NCI-H2171 (cell line): ENCODE measurements at places on chromosomes 1 and 21.

GRCh38 chr1:29696656-29697390 lies 460.5 kb downstream of the PTPRU start:
- DNase-seq, result no peak

- no peak for DNase-seq
Measured at GRCh38 chr1:87953732-87954344, 625.2 kb downstream of the LMO4 start.

- no peak for DNase-seq
Measured at GRCh38 chr1:47436979-47437446, 831 bp upstream of the FOXD2 start.

DNA sequence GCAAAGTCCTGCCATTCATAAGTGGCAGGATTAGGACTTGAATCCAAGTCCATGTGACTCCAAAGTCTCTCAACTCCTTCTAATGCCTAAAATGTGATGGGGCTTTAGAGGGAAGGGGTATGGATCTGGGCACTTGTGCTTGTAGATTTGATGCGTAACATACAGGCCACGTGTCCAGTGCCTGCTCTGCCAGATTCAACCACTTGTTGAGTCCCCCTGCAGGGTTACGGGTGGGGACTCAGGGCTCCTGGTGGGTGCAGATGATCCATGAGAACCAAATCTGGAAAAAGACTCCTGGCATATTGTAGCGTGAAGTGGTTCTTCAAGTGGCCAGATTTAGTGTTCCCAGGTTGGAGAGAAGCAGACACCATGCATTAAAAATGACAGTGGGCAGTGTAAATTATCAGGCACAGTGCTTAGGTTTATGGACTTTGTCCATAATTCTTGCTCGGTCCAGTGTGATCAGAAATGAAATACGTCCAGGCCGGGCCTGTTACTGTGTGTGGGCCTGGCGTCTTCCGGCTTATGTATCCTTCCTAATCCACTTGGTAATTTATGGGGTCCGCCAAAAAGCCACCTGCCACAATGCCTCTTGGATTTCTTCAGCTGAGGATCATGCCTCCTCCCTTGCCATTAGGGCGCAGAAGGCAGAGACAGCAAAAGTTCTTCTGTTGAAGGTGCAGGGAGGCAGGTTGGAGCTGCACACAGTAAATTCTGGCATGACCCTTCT lies 51.2 kb upstream of the LRP8 start:
- no peak for DNase-seq

DNA sequence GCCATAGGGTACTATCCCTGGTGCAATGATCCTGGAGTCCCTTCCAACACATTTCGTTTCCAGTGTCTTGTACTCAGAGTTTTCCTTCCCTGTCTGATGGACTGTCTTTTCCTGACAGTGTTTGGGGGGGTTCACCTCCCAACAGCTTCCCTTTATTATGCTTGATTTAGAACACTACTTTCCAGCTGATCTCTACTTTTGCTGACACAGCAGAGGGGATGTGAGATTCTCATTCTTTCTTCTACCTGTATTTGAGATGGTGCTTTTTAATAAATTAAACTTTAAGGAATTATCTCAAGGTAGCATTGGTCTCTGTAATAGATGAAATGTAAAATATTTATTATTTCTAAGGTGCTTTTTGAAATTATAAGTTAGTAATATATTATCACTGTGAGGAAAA lies 41.0 kb downstream of the SLC35A3 start:
- DNase-seq, result no peak

- no peak for DNase-seq
Measured at GRCh38 chr1:187933562-187934419, 1105.0 kb downstream of the PLA2G4A start.

DNA sequence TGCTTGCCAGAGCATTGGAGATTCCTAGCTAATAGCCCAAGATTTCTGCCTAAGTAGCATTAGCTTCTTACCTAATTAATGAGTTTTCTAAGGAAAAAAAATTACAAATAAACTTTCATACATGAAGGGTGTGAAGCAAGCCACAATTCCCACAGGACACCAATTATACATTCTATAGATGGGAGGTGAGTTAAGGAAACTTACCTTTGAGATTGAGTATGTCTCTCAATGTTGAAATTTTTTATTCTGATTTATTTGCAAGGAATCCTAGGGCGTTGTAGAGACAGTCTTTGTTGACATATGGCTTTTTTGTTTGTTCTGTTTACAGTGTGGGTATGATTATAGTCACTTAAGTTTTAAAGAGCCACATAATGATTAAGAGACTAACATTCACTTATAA lies 313.0 kb downstream of the RYR2 start:
- no peak for DNase-seq

DNA sequence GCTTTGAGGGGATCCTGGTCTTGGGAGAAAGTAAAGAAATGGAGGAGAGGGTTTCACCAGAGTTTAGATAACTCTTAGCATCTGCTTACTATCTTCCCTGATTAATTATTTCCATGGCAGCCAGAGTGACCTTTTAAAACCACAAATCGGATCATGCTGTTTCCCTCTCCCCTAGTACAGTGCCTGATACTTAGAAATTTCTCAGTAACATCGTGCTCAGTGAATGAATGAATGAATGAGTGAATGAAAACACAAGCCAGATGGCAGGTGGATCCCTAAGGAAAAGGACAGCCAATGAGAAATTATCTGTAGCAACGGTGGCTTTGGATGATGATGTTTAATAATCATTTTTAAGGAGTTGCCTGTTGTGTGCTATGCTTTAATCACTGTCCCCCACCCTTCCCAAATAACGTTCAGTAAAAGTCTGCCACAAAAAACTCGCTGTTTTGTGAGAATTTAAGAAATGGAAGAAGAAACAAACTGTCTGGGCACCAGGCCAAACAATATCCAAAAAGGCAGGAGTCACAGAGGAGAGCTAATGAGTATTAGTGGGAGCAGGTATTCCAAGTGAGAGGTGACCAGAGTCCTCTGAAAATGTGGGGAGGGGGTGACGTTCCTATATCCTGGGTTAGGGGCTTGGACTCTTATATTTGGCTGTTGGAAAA lies 737 bp upstream of the SMAP2 start:
- peak; percentile 37 for DNase-seq

DNA sequence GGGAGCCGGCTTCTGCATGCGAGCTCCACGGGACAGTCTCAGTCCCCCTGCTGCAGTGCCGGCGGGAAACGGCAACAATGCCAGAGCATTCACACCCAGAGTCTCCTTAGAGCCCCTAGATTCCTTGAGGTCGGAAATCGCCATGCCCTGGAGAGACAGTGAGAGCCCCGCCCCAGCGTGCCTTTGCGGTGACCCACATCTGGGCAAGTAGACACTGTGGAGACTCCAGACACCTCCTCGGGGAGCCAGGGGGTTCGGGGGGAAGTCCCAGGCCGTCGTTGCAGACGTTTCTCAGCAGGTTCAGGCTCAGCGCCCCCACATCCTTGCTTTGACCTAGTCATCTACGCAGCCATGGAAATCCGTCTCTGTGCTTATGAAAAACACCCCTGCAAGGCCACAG lies 81.3 kb upstream of the ARHGEF16 start:
- no peak for DNase-seq

DNA sequence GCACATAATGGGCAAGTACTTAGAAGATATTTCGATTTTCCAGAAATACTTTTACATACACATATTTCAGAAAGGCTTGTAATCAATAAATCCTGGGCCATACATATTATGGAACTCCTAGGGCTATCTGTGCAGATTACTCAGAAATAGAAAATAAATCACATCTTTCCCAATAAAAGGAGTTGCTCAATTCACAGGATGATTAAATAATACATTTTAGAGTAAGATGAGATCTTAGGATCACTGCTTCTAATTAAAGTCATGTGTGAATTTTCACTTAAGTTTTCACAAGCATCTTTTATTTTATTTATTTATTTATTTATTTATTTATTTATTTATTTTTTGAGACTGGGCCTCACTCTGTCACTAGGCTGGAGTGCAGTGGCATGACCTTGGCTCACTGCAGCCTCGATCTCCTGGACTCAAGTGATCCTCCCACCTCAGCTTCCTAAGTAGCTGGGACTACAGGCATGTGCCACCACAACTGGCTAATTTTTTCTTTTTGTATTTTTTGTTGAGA lies 144.2 kb downstream of the HIVEP3 start:
- no peak for DNase-seq

DNA sequence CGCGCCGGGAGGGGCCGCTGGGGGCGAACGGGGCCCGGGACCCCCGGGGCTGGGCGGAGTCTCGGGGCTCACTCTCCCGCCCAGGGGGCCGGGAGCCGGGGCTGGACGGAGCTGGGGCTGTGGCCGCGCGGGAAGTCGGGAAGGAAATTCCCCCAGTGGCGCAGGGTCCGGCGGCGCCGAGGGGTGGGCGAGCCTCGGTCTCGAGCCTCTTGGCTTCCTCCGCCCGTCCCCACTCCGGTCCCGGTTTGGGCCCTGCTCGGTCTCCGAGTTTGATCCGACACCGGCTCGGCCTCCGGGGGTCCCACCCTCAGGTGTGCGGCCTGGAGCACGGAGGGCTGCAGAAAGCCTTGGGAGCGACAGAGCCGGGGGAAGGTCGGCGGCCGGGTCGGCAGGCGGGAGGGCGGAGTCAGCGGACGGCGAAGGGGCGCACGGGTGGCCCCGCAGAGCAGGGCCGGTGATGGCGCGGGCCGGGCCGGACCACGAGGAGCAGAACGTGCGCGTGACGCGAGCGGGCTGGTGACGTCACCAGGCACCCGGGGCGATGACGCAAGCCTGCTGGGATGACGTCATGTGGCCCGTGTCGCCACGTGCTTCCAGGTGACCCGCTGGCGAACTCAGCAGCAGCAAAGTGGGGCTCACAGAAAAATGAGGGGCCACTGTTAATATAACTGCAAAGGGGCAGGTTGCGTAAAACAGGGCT lies 610 bp upstream of the HES4 start:
- DNase-seq, result peak; percentile 83

DNA sequence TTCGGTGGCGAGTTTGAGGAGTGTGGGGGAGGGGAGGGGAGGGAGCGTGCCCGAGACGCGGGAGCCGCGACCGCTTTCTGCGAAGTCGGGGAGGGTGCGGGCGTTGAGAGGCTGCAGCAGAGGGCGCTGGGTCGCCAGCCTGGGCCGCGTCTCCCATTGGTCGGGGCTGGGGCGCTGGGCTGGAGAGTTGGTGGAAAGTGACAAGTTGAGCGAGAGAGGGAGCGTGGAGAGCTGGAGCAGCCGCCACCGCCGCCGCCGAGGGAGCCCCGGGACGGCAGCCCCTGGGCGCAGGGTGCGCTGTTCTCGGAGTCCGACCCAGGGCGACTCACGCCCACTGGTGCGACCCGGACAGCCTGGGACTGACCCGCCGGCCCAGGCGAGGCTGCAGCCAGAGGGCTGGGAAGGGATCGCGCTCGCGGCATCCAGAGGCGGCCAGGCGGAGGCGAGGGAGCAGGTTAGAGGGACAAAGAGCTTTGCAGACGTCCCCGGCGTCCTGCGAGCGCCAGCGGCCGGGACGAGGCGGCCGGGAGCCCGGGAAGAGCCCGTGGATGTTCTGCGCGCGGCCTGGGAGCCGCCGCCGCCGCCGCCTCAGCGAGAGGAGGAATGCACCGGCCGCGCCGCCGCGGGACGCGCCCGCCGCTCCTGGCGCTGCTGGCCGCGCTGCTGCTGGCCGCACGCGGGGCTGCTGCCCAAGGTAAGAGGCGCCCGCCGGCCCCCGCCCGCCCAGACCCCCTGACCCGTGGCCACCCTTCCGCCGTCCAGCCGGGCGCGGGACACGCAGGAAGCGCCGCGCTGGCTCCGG lies at the start of gene ROR1:
ROR1 (plus strand) TSS at position 203 of the 802 bp plus-strand sequence.
- DNase-seq, result peak; percentile 94

DNA sequence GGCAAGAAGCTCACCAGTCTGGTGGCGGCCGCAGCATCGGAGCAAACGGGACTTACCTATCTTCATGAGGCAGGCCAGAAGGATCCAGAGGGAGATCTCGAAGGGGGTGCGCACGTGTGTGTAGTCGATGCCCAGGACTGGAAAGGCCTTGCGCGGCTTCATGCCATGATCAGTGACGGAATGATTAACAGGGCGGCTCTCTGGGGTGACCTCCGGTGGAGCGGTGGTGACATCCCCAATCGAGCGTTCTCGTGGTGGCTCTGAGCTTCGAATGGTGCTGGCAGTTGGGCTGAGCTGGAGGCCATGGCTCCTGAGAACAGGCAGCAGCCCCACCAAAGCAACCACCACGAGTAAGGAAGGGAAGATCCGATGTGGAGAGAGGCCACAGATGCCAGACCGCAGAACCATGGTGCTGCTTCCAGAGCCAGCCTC lies 982 bp downstream of the SLC9A1 start:
- DNase-seq, result no peak

- DNase-seq, result peak; percentile 72
Measured at GRCh38 chr1:113904293-113904673, 316 bp downstream of the AP4B1 start.

GRCh38 chr1:119646521-119647227 lies 1.4 kb downstream of the ZNF697 start:
- DNase-seq, result no peak

DNA sequence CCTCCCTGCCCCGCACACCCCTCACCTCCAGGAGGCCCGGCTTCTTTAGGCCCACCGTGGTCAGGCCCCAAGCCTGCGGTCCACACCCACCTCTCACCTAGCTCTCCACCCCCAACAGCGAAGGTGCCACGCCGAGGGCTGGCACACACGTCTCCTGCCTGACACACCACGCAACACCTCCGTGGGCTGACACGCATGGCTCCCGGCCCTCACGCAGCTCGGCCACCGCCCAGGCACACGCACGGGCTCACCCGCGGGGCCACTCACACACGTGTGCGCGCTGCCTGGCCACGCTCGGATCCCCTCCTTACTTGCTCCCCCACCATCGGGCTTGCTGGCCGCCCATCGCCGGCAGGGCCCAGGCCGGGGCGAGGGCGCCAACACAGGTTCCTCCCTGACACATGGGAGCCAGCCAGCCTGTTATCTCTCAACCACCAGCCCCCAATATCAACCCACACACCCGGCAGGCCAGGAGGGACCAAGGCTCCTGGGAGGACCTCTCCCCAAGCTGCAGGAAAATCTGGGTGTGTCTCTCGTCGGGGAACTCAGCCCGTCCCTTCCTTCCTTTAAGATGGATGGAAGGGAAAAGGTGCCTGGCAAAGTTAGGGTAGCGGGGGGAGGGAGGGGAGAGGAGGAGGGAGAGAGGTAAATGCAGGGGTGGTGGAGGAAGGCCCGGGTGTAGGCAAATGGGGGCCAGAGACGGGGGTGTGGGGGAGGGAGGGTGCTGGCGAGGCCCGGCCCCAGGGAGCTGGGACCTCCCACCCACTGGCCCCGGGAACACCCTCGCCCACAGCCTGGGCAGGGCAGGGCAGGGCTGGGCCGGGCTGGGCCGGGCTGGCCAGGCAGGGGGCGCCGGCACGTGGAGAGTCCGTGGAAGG lies 546 bp downstream of the ELOVL1 start:
- no peak for DNase-seq

- no peak for DNase-seq
Measured at GRCh38 chr1:17544776-17545350, 5.4 kb downstream of the ARHGEF10L start.

GRCh38 chr21:45322960-45323461 lies 35.3 kb upstream of the POFUT2 start:
- DNase-seq, result no peak
